ENCODE measurements at places on chromosomes 12 and 14. TPM values are rescaled to one million over a fixed set of nuclear protein-coding genes. Genes with fewer than 3 reads are reported as not detected.

Gene DCN
- not detected for total RNA-seq

Gene EIF5
- 313 TPM for total RNA-seq

Gene L2HGDH
- 5.3 TPM for total RNA-seq

Gene KRT6A
- 0.21 TPM for total RNA-seq

Gene SPX
- not detected for total RNA-seq

Gene INSM2
- not detected for total RNA-seq

Gene FAM90A1
- not detected for total RNA-seq

- H3K36me3 ChIP-seq: no peaks in the 10 kb centered on the region
- H3K4me3 ChIP-seq: no peak overlapping the region
- no peak overlapping the region for H3K27ac ChIP-seq
- peaks cover 7% of the 10 kb centered on the region for H3K27me3 ChIP-seq
- DNase-seq: peak; percentile 64
Observed at GRCh38 chr12:105706321-105706972, 376.0 kb downstream of the C12orf75 start.

- no peak overlapping the region for H3K4me3 ChIP-seq
- H3K27me3 ChIP-seq: no peaks in the 10 kb centered on the region
- peak; percentile 64 for DNase-seq
- peaks cover 3% of the 10 kb centered on the region for H3K4me1 ChIP-seq
Observed at GRCh38 chr14:63276492-63277342, 42.0 kb downstream of the GPHB5 start.

DNA sequence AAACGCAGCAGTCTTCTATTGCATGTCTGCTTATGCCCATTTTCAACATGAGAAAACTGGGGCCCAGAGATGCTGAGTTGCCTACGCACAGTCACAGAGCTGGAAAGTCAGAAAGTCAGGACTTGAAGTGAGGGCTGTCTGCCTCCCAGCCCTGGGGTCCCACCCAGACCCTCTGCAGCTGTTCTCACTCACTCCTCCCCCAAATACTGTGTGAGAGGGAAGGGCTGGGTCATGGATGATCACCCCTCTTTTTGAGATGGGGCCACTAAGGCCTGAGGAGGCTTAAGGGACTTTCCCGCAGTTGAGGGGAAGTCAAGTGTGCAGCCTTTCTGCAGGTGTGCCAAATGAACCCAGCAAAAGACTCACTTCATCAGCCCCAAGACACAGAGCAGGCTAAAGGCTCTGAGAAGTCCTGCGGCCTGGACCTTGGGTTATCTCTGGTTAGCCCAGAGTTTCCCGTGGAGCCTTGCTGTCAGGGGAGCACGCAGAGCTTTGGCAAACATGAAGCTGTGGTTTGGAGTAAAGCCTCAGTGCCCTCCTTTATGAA is 18.7 kb downstream of the DTX1 start:
- H3K4me1 ChIP-seq: no peaks in the 10 kb centered on the region
- H3K27ac ChIP-seq: no peak overlapping the region
- no peak for DNase-seq
- H3K36me3 ChIP-seq: no peaks in the 10 kb centered on the region
- no peak overlapping the region for H3K4me3 ChIP-seq
- H3K27me3 ChIP-seq: peaks cover 14% of the 10 kb centered on the region

- H3K27me3 ChIP-seq: no peaks in the 10 kb centered on the region
- no peak for DNase-seq
- H3K27ac ChIP-seq: no peak overlapping the region
- H3K4me3 ChIP-seq: no peak overlapping the region
- no peaks in the 10 kb centered on the region for H3K4me1 ChIP-seq
Observed at GRCh38 chr14:77838831-77839511, 39.1 kb downstream of the ADCK1 start.

DNA sequence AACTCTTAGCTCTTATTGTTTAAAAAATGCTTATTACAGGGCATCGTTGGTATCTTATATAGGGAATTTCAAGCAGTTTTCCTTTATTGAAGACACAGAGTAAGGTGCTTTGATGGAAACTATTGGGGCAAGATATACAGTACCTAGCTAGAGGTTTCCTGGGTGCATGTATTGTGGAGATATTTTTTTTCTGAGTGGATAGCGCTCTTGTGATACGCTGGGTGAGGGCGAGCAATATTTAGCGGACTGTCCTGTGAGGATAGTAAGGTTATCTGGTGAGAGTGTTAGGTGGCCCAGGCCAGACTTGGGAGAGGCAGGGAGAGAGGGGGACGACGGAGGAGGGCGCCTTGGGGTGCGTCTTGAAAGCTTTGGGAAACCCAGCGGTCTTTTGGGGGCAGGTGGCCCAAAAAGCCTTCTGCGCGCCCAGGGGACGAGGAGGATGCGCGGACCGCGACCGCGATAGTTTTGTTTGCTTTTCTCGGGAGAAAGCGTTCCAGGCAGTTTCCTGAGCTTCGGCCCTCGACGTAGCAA is 596 bp upstream of the BICD1 start:
- H3K4me3 ChIP-seq: peak overlapping the region; percentile 15
- H3K4me1 ChIP-seq: peaks cover 14% of the 10 kb centered on the region
- peak; percentile 19 for DNase-seq
- no peaks in the 10 kb centered on the region for H3K36me3 ChIP-seq
- no peaks in the 10 kb centered on the region for H3K27me3 ChIP-seq

GRCh38 chr12:119710965-119711551 is 43.1 kb downstream of the PRKAB1 start:
- no peak overlapping the region for H3K27ac ChIP-seq
- H3K4me1 ChIP-seq: peaks cover 10% of the 10 kb centered on the region
- no peaks in the 10 kb centered on the region for H3K36me3 ChIP-seq
- no peaks in the 10 kb centered on the region for H3K27me3 ChIP-seq
- DNase-seq: no peak

DNA sequence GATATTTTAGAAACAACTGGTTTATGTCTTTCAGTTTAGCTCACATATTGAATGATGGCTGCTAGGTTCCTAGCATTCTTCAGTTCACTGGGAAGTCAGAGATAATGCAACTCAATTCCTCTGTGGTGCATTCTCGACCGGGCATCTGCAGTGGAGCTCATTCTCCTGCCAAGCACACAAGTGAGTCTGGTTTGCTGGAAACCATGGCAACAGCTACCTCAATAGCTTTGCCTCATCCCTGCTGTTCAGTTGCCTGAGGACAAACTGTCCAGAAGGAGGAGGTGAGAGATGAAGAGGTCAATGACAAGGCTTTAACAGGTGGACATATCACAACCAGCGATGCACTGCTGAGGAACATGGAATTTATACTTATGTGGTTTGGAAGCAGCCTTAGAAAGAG is 816.9 kb downstream of the AACS start:
- no peaks in the 10 kb centered on the region for H3K36me3 ChIP-seq
- no peaks in the 10 kb centered on the region for H3K4me1 ChIP-seq
- no peaks in the 10 kb centered on the region for H3K27me3 ChIP-seq
- no peak overlapping the region for H3K27ac ChIP-seq

DNA sequence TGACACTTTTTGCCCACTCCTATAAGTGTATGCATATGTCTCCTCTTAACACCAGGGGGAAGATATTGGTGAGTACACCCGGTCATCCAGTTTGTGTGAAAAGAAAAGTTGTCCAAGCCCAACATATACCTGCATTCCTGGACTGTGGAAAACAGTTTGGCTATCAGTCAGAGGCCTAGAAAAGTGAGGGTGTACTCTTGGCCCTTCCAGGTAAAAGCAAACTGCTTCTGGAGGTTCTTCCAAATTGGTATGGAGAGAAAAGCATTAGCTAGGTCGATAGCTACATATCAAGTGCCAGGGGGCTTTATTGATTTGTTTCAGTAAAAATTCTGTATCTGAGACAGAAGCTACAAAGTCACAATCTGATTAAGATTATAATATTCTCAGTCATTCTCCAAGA is 144.0 kb downstream of the SPTSSA start:
- H3K36me3 ChIP-seq: no peaks in the 10 kb centered on the region
- peaks cover 5% of the 10 kb centered on the region for H3K27me3 ChIP-seq
- H3K4me3 ChIP-seq: no peak overlapping the region

GRCh38 chr12:107180272-107180671 is 86.9 kb upstream of the CRY1 start:
- no peaks in the 10 kb centered on the region for H3K27me3 ChIP-seq
- H3K36me3 ChIP-seq: no peaks in the 10 kb centered on the region
- no peak overlapping the region for H3K4me3 ChIP-seq
- H3K4me1 ChIP-seq: no peaks in the 10 kb centered on the region
- DNase-seq: no peak

GRCh38 chr12:20631711-20632110 is 63.4 kb upstream of the SLCO1C1 start:
- H3K36me3 ChIP-seq: no peaks in the 10 kb centered on the region
- H3K27me3 ChIP-seq: no peaks in the 10 kb centered on the region
- no peak overlapping the region for H3K4me3 ChIP-seq

DNA sequence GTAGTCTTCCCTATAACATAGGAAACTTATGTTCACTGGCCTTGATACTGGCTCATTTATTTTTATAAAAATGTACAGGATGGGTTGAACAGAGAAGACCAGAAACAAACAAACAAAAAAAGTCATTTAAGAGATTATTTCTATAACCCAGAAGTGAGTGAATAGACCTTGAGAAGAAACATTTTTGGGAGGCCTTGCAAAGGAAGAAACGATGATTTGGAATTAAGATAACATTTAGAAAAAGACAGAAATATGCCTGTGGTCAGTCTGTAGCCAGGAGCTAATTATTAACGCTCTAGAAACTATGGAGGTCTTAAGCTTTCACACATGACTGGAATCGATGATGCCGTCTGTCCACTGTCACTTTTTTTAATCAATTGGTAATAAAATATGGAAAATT is 264.0 kb downstream of the EGLN3 start:
- peak overlapping the region; percentile 50 for H3K27ac ChIP-seq
- no peak overlapping the region for H3K4me3 ChIP-seq
- no peaks in the 10 kb centered on the region for H3K36me3 ChIP-seq
- no peaks in the 10 kb centered on the region for H3K27me3 ChIP-seq

- no peaks in the 10 kb centered on the region for H3K4me1 ChIP-seq
- H3K27me3 ChIP-seq: no peaks in the 10 kb centered on the region
- H3K36me3 ChIP-seq: no peaks in the 10 kb centered on the region
- no peak for DNase-seq
Observed at GRCh38 chr14:41830714-41831406, 224.2 kb downstream of the LRFN5 start.

DNA sequence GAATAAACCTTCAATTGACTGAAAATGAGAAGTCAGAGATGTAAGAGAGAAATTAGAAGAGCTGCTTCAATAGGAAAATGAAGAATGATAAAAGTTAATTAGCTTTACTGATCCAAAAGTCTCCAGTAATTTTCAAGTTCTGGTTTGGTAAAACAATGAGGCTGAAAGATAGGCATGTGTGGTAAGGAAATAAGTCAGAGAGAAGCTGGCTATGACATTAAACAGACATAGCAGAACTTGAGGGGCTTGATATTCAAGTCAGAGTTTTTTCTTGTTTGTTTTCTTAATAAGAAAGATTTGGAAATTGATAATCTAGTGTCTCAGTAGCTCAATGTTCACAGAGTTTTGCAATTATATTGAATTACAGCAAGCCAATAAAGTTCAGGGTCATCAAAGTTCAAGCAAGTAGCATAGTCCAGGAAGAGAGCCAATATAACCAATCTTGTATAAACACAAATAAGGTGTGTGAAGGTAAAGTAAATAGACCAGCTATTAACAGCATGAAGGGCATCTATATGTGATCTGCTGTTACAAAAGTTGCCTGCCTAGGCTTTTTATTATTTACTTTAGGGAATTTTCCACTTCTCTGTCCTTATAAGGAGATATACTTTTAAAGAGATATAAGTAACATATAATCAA is 1111.5 kb downstream of the TRHDE start:
- H3K4me1 ChIP-seq: no peaks in the 10 kb centered on the region
- H3K27ac ChIP-seq: no peak overlapping the region
- H3K36me3 ChIP-seq: no peaks in the 10 kb centered on the region
- no peak overlapping the region for H3K4me3 ChIP-seq

DNA sequence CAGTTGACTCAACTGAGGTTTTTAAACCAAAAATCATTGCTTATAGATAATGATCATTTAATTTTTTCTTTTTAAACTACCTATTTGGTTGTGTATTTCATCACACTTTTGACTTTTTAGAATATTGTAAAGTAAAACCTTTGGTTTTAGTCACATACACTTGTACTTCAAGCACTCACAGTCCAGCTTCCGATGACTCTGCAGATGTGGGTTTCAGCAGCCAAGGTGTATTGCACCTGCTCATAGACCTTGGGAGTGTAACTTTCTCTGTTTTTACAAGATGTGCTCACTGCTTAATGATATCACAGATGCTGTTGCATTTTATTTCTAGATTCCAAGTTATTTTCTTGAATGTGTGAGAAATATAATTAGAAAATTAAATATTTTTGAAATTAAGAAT is 188.3 kb upstream of the SLC38A2 start:
- H3K36me3 ChIP-seq: no peaks in the 10 kb centered on the region
- peaks cover 33% of the 10 kb centered on the region for H3K4me1 ChIP-seq
- H3K27me3 ChIP-seq: no peaks in the 10 kb centered on the region
- H3K27ac ChIP-seq: no peak overlapping the region

GRCh38 chr14:104301731-104302460 is 163.5 kb downstream of the KIF26A start:
- no peak for DNase-seq
- H3K4me3 ChIP-seq: no peak overlapping the region
- peaks cover 2% of the 10 kb centered on the region for H3K4me1 ChIP-seq
- no peak overlapping the region for H3K27ac ChIP-seq
- no peaks in the 10 kb centered on the region for H3K27me3 ChIP-seq

- no peaks in the 10 kb centered on the region for H3K27me3 ChIP-seq
- no peak overlapping the region for H3K4me3 ChIP-seq
- H3K4me1 ChIP-seq: no peaks in the 10 kb centered on the region
- no peak for DNase-seq
- no peaks in the 10 kb centered on the region for H3K36me3 ChIP-seq
- no peak overlapping the region for H3K27ac ChIP-seq
Observed at GRCh38 chr12:130076126-130076525, 86.1 kb upstream of the FZD10 start.

- no peak overlapping the region for H3K27ac ChIP-seq
- H3K4me1 ChIP-seq: no peaks in the 10 kb centered on the region
- H3K4me3 ChIP-seq: no peak overlapping the region
Observed at GRCh38 chr14:88521818-88522217, 33.0 kb downstream of the PTPN21 start.

DNA sequence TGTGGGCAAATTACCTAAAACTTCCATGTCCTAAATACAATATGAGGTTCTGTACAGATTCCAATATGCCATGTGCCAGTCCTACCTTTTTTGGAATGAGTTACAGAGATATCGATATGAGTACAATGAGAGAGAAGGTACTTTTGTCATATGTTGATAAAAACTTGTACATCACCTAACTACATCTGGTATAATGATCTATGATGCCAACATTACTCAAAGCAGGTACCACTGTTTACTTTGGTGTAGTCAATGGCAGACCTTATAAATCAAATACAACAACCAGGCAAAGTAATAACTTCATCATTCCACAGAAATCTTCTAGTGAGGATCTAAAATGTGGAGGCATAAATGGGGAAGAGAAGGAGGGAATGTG is 12.7 kb downstream of the TEP1 start:
- H3K27ac ChIP-seq: peak overlapping the region; percentile 49
- H3K4me1 ChIP-seq: peaks cover 14% of the 10 kb centered on the region
- H3K4me3 ChIP-seq: no peak overlapping the region
- no peaks in the 10 kb centered on the region for H3K27me3 ChIP-seq
- no peak for DNase-seq

GRCh38 chr14:36955376-36955775 is 217.0 kb downstream of the SLC25A21 start:
- H3K27ac ChIP-seq: no peak overlapping the region
- H3K27me3 ChIP-seq: no peaks in the 10 kb centered on the region
- H3K4me1 ChIP-seq: no peaks in the 10 kb centered on the region
- H3K4me3 ChIP-seq: no peak overlapping the region
- DNase-seq: no peak

- H3K4me1 ChIP-seq: peaks cover 7% of the 10 kb centered on the region
- H3K27ac ChIP-seq: no peak overlapping the region
- no peak for DNase-seq
- H3K36me3 ChIP-seq: peaks cover 2% of the 10 kb centered on the region
Observed at GRCh38 chr14:81529391-81529790, 4.3 kb downstream of the SEL1L start.

Data from endothelial cell of umbilical vein (primary cell).